ENCODE measurements at places on chromosomes 7 and 10.
A peak's percentile ranks its signal among the peaks of the same experiment; 100 is the strongest.

DNA sequence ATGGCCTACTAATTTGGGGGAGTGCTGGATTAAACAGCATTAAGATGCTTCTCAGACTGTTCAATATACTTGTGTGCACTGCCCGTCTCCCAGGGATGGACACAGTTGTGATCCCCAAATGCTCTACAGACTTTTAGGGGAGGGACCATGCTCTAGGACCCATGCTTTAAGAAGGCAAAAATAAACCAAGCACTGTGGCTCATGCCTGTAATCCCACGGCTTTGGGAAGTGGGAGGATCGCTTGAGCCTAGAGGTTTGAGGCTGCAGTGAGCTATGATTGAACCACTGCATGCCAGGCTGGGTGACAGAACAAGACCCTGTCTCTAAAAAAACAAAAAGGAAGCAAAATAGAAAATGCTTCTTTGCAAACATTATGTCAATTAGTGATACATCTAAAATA is 102.6 kb downstream of the VOPP1 start:
- no peak for DNase-seq

GRCh38 chr10:13221572-13221971 is 12.6 kb downstream of the UCMA start:
- no peak for DNase-seq

DNA sequence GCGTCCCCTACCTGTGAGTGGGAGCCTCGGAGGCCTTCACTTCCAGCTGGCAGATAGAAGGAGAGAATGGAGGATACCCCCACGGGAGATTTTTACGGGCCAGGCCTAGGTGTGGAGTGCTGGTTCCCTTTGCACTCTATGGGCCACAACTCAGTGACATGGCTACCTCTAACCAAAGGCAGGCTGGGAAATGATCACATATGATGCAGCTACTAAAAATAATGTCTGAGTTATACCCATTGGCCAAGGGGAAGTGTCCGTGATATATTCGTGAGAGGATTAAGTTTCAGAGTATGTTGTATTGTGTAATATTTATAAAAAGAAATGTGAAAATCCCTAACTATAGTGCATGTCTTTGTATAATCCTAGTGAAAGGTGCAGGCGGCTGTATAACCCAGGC is 13.5 kb upstream of the HIPK2 start:
- no peak for DNase-seq

DNA sequence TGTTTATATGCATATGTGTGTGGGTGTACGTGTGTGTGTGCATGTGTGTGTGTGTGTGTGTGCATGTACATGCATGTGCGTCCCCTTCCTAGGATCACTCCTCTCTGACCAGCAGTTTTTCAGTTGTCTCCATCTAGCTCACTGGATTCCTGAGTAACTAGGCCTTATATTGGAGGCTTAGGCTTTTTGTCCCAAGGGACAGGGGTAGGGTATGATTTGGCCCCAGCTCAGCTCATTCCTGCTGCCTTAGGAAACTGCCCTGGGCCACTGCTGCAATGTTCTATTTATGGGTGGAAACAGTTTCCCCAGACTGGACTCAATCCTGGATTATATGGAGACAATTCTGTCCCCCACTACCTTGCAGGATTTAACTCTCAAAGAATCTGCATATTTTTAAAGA is 68.8 kb upstream of the SDK1 start:
- no peak for DNase-seq

DNA sequence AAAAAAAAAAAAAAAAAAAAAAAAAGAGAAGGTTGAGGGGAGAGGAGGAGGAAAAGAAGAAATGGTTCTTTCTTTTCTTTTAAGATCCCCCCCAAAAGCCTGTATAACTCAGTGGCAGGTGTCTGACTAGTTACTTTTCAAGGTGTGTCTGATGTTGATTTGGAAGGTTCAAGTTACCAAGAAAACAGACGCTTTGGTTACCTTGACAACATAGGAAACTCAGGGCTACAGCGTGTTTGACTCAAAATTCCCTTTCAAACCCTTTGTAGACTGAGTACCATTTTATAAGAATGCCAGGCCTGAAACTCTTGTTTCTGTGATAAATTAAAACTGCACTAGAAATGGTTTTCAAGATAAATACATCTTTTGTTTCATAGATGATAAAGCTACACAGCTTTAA is 286.8 kb downstream of the SKIDA1 start:
- no peak for DNase-seq

DNA sequence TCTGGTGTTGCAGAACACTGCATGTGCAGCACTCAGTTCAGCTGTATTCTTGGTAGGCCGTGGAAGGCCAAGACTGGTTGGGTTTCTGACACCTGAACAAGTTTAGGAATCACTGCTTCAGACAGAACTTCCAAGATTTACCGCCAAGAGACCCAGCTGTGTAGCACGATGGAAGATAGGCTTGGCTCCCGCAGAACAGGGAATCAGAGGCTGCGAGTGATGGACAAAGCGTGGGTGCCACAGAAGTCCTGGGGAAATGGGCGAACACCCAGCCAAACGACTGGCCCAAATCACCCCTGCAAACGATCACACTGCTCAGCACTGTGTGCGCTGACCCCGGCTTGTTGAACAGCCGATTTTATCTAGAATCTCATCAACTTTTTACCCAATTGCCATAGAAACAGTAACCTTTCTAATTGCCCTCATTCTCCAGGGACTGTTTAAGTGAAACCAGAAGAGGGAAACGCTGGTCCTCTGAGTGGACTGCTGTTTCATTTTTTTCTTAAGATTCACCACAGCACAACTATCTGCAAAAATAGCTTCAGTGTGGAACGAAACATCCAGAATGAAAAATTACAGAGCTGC is 17.9 kb downstream of the ZFAND2A start:
- DNase-seq: no peak

DNA sequence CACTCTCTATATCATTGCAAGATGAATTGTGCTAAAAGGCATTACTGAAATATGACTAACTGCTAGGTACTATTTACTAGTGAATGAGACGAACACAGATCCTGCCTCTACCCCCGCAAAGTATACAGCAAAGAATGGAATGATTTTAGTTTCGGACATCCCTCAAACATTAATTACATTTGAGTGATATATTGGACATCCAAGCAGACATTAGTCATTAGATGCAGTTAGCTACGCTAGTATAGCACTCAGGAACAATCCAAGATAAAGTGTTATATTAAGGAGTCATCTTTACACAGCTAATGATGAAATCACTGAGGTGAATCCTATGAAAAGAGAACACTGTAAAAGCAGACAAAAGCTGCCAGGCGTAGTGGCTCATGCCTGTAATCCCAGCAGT is 7.3 kb upstream of the TAF3 start:
- no peak for DNase-seq

- DNase-seq: no peak
These were observed 225.6 kb downstream of the LRRTM3 start for GRCh38 chr10:67151471-67151870.

GRCh38 chr7:121621937-121622336 is 225.8 kb upstream of the FAM3C start:
- DNase-seq: no peak

DNA sequence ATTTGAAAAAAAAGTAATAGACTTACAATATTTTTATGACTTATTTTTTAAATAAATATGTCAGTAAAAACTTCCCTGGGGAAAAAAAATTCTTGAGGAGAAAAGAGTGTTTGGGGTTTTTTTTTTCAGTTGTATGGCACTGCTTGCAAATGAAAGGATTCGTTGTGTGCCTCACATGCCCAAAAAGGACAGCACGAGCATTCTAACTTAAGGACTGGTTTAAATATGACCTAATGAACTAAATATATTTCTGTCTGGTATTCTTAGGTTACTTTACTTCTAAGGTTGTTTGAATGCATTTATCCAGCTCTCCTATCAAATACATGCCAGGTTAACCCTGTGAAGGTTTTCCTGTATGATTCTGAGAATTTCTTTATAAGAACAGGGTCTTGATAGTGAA is 988 bp upstream of the CD36 start:
- DNase-seq: no peak

DNA sequence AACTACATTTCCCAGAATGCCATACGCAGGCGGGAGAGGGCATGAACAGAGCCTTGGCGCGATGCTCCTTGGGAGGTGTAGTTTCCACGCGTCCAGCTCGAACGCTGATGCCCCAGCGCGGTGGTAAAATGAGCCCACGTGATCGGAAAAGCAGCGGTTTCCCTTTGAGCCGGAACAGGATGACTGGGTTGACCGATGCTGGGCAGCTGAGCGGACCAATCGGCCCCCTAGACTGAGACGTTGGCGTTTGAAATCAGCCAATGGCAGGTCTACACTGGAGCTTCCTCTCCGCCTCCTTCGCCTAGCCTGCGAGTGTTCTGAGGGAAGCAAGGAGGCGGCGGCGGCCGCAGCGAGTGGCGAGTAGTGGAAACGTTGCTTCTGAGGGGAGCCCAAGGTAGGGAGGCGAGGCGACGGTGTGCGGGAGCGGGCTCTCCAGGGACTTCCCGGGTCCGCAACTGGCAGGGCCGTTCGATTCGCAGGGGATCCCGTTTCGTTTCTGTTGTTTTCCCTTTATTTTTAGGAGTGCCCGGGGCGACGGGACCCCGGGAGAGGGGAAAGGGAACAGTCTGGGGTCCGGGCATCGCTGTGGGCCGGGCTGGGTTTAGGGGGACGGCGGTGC is at the start of gene BUB3:
Gene BUB3 (plus strand): TSS at position 311 of the 619 bp plus-strand sequence. CDS start 516 bp downstream, outside the sequence.
- peak; percentile 100 for DNase-seq

DNA sequence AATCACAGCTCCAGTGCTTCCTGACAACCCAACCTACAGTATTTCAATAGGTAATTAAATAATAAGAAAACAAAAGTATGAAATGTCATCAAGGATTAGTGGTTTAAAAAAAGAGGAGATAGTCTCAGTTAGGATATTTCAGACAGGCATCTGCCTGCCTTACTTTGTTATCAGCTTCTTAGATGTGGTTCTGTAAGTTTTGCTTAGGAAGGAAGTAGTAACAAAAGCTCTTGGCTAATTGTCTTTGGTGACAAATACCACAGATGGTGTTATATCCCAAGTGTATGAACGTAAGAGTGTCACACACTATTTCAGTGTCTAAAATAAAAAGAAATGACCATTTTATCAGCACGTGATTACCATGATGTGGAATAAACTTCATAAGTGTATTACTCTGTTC is 9.8 kb upstream of the ACTA2 start:
- DNase-seq: peak; percentile 40

GRCh38 chr7:157969995-157970394 is 617.6 kb downstream of the PTPRN2 start:
- DNase-seq: no peak

GRCh38 chr7:81669476-81670105 is 100.3 kb downstream of the HGF start:
- no peak for DNase-seq

DNA sequence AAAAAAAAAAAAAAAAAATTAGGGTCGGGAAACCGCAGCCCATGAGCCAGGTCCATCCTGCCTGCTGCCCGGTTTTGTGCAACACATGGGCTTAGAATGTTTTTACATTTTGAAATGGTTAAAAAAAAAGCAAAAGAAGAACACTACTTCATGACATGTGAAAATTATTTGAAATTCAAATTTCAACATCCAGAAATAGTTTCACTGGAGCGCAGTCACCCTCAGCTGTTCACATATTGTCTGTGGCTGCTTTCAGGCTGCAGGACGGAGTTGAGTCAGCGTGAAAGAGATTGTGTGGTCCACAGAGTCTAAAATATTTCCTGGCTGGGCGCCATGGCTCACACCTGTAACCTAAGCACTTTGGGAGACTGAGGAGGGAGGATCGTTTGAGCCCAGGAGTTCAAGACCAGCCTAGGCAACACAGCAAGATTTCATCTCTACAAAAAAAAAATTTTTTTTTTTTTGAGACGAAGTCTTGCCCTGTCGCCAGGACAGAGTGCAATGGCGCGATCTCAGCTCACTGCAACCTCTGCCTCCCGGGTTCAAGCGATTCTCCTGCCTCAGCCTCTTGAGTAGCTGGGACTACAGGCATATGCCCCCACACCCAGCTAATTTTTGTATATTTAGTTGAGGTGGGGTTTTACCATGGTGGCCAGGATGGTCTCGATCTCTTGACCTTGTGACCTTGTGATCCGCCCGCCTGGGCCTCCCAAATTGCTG is 63.9 kb upstream of the ECHDC3 start:
- DNase-seq: no peak

GRCh38 chr7:134060874-134061273 is 66.3 kb upstream of the LRGUK start:
- no peak for DNase-seq

- no peak for DNase-seq
These were observed 53.5 kb upstream of the SVIL start for GRCh38 chr10:29688230-29688661.

- no peak for DNase-seq
These were observed 137.5 kb downstream of the ZEB1 start for GRCh38 chr10:31456468-31456867.

GRCh38 chr7:44045226-44046014 is 918 bp downstream of the DBNL start:
- no peak for DNase-seq

GRCh38 chr7:85004402-85004801 is 182.5 kb downstream of the SEMA3D start:
- DNase-seq: no peak

GRCh38 chr7:12630513-12630819 is 57.0 kb upstream of the ARL4A start:
- DNase-seq: no peak

- no peak for DNase-seq
These were observed 14.9 kb downstream of the PFKFB3 start for GRCh38 chr10:6217611-6218010.

All from KBM-7 (cell line).